ENCODE measurements at places on chromosomes 3 and 15.

DNA sequence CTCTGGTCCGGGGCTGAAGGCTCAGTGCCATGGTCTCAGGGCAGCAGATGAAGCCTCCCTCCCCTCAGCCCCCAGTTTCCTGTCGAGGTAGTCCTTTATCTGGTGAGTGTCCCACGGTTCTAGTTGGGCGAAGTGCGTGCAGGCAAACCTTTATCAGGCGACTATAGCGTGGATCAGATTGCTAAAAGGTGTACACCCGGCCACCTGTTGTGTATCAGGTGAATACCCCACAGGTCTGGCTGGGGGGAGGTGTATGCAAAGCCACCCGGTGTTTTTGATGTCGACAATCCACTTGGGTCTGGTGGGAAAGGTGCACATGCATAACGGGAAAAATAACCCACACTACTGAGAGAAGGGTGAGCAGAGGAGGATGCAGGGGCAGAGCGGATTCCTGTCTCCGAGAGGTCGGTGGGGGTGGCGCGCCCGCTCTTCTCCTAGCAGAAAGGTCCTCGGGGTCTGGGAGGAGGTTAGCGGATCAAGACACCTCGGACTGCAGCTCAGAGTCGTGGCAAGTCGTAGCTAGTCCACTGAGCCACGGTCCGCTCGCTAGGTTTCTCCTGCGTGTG is 507 bp downstream of the SLC12A6 start:
- DNase-seq = peak; percentile 68

DNA sequence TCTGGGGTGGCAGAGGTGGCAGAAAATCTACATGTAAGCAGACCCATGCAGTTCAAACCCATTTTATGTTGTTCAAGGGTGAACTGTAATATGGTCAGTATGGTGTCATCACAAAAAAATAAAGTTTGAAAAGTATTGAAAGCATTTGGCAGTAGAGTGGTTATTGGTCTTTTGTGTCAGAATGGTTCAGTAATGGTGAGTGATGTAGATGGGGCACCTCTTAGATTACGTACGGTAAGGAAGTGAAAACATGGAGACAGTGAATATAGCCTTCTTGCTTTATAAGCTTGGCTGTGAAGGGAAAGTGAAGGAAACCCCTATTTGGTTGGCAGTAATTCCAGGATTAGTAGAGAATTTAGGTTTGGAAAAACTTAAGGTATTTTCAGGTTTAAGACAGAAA is 17.2 kb upstream of the CCNB2 start:
- DNase-seq = no peak

DNA sequence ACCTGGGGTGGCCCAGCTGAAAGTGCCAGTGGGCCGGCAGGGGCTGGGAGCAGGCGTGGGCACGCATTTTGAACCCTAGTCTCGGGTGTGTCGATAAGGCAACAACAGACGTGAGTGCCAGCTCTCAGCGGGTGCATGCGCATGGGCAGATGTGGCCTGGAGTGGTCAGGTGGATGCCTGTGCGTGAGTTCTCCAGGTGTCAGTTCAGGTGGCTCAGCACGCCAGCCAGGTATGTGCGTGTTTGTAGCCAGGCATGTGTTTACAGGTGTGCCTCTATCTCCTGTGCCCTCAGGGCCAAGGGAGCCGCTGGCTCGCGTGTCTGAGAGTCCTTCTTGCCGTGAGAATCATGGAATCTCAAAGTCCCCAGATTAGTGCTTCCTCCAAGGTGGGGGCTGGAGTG is 14.8 kb downstream of the CYP1A2 start:
- DNase-seq = no peak

GRCh38 chr3:187942658-187943241 is 197.5 kb upstream of the BCL6 start:
- no peak for DNase-seq

GRCh38 chr3:106172780-106173179 is 304.0 kb upstream of the CBLB start:
- DNase-seq = no peak

- no peak for DNase-seq
Measured at GRCh38 chr3:16587681-16588060, 17.6 kb downstream of the DAZL start.

Measured in NCI-H2171 treated with DMSO at 0.1 percent for 48 hours (cell line).